ENCODE measurements at places on chromosomes 6 and 20.

- no peak for DNase-seq
Measured at GRCh38 chr6:88609983-88610382, 353.4 kb downstream of the RNGTT start.

GRCh38 chr6:40819182-40819834, 219.7 kb downstream of the UNC5CL start:
- DNase-seq = no peak

DNA sequence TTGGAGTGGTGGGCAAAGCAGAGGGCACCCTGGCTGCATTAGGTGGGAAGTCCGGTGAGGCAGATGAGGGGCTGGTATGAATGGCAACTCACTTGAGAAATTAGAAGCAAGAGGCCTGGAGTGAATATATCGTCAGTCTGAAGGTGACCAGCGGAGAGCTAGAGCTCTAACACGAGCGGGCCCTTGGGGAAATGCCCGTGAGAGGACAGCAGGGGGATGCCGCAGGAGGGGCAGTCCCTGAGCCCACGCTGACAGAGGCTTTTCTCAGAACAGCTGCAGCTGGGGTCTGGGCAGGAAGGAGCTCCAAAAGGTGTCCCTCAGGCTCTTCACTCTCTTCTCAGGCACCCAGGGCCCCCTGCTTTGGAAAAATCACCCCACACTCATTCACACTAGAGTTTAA, 32.0 kb upstream of the CD93 start:
- DNase-seq = no peak

GRCh38 chr6:11702089-11702488, 76.5 kb downstream of the ADTRP start:
- no peak for DNase-seq

- peak; percentile 35 for DNase-seq
Measured at GRCh38 chr6:33812669-33813068, 8.9 kb upstream of the MLN start.

GRCh38 chr6:28802417-28803336, 121.1 kb downstream of the TRIM27 start:
- DNase-seq = peak; percentile 72

DNA sequence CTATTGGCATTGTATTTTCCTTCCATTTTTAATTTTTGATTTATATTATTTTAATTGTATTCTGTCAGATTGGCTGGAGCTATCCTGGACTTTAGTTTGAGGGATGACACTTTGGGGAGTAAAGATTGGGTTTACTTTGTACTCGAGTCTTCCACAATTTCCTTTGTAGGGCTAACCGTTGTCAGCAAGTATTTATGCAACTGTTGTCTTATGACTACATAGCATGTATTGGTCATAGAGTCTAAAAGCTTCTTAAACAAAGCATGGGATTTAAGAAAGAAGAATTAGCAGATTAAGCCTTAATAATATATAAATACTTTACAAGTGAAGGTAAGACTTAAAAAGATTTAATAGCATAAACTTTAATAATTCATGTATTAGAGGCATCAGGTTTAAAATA, 19.6 kb downstream of the FARS2 start:
- no peak for DNase-seq

GRCh38 chr6:32081168-32081990, 27.8 kb downstream of the TNXB start:
- no peak for DNase-seq

- no peak for DNase-seq
Measured at GRCh38 chr6:150212778-150213177, 69.9 kb downstream of the PPP1R14C start.

DNA sequence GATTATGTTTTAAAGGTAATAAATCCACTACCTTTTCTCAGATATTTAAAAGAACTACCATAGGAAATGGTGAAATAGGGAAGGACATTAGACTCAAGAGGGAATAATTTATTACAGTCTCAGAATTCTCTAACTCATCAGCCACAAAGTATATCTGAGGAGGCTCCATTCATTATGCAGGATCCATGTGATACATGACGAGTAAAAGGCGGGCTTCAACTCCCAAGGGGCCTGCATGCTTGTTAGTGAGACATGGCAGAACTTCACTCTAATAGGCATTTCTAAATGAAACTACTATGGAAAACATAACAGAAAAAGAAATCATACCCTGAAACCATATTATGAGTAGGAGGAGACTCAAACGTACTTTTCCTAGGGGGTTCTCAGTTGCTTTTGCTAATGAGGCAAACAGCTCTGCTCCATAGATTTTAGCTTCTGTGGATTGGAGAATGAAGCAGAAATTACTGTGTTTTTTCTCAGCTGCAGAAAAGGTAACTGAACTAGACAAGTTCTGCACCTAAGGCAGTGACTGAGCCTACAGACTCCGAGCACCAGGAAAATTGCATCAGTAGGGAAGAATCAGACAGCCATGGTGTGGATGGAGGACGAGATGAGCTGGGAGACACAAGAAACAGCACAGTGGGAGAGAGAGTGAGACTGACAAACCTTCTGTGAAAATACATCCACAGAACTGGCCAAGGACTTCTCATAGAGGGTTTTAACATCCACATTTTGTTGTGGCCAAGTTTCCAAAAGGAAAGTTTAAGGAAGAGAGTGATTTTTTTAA, 254.6 kb upstream of the PRDM1 start:
- DNase-seq = peak; percentile 23

DNA sequence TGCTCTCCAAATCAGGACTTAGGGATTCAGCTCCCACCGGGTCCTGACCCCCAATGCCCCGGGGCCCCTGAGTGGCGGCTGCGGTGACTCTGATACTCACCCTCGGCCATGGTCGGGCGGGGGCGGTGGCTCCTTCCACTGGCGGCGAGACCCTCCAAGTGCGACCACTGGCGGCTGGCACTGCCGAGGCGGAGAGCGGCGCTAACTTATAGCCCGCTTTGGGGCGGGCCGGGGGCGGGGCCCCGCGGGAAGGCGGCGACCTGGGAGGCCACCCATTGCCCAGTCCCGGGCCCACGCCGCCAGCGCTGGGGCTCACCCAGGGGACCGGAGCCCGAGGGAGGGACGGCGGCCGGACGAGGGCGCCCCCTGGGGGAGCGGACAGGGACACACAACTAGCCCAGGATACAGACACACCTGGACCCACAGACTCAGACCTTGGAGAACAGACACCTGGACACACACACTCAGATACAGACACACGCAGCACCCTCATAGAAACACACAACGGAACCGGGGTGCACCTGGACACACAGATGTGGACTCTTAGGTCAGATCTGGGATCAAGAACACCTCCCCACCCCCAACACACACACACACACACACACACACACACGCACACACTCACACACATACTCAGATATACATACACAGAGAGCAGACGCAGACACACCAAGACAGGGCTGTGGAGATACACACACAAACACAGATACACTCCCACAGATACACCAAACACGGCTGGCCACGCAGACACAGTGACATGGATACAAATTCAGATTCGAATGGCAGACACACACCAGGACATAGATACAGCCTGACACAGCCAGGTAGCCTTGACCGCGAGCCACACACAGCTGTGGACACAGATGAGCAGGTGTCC, at the start of gene TGM2:
TGM2 (minus strand) TSS at position 182 of the 877 bp plus-strand sequence; CDS start at position 110, 72 bp downstream.
- peak; percentile 92 for DNase-seq

DNA sequence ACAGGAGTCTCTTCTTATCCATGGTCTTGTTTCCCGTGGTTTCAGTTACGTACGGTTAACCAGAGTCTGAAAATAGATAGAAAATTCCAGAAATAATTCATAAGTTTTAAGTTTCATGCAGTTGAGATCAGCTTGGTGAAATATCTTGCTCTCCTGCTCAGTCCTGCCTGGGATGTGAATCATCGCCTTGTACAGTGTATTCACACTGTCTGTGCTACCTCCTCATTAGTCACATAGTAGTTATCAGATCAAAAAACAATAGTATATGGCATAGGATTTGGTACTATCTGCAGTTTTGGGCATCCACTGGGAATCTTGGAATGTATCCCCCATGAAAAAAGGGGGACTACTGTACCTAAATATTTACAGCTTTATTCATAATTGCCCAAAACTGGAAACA, 22.7 kb upstream of the MOCS1 start:
- DNase-seq = no peak

- DNase-seq = no peak
Measured at GRCh38 chr20:56454754-56455153, 13.7 kb upstream of the RTF2 start.

DNA sequence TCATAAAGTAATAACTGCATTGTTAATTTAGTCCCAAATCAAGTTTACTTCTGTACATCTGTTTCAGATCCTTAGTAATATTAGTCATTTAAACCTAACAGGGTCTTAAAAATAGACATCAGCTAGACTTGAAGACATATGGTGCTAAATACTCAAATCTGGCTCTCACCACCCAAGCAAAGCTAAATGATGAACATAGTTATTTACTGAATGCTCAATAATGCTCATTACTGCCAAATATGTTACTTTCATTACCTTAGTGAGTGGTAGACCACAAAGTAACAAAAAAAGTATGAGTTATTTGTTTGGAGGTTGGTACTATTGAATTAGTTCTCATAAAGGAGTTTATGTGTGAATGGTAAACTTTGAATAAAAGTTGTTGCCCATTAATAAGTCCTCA, 502.1 kb downstream of the PKHD1 start:
- no peak for DNase-seq

DNA sequence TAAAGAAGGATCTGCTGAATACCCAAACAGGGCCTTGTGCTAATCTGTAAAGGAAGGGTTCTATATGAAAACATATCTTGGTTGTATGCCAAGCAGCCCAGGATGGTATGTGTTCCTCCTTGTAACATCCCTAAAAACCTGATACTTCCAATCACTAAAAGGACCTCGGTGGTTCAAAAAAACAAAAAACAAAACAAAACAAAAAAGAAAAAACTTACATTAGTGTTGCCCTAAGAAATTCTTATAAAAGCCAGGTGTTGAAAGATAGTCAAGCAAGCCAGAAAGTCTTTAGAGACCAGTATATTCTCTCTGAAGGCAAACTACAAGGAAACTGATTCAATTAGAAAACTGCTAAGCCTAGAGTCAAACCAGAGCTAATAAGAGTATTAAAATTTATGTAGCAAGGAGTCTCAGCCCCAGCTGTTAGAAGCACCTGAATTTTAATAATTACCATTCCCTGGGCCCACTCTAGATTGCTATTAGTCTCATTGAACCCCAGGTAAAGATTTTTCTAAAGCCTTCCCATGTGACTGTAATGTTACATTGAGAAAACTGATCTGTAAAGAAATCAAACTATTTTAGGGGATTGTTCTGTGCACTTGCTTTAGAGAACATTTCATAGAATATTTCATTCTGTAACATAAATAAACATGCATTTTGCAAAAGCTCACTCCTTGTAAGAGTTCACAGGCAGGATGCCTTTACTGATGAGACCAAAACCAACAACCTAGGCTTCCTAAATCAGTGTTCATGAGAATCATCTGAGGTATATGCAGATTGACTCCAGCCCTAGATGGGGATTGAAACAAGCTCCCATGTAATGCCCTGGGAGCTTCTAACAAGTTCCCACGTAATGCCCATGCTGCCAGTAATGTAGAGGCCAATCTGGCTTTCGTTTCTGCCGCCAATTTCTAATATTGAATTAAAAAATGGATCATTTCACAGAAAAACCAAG, 95.2 kb upstream of the BTN3A2 start:
- peak; percentile 20 for DNase-seq

GRCh38 chr20:6282642-6283041, 159.8 kb upstream of the FERMT1 start:
- no peak for DNase-seq

GRCh38 chr6:19824058-19824807, 12.9 kb upstream of the ID4 start:
- no peak for DNase-seq

- DNase-seq = peak; percentile 38
Measured at GRCh38 chr6:169654598-169655391, 47.0 kb downstream of the WDR27 start.

DNA sequence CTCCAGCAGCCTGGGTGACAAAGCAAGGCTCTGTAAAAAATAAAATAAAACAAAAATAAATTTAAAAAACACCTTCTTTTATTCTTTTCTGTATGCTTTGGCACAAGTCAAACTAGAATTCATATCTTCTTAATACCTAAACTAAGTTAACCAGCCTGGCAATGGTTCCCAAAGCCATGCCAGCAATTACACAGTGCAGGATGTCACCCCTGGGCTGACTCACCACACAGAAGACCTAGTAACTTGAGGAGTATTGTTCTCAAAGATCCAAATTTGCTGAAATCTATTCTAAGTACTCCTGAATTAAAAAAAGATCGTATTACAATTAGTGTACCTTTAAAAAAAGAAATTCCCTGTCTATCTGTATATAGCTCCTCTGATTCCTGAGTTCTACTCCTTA, 162.7 kb upstream of the SGK1 start:
- no peak for DNase-seq

DNA sequence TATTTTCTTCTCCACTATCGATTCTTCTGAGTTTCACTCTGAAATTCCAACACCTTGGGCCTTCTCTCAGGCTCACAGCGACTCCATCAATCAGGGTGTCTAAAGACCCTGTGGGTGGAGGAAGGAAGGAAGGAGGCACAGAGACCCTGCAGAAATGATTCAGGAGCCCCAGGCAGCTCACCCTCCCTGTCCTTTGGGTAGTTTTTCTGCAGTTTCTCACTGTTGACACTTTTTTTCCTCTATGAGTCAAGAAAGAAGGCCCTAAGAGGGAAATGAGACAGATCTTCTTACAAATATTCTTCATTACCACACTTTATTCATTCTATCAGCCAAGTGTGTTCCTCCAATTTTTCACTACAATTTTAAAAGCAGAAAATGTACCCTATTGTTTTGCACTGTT, 34.2 kb upstream of the TBXT start:
- DNase-seq = no peak

GRCh38 chr6:13672904-13673303, 38.7 kb downstream of the RANBP9 start:
- no peak for DNase-seq

DNA sequence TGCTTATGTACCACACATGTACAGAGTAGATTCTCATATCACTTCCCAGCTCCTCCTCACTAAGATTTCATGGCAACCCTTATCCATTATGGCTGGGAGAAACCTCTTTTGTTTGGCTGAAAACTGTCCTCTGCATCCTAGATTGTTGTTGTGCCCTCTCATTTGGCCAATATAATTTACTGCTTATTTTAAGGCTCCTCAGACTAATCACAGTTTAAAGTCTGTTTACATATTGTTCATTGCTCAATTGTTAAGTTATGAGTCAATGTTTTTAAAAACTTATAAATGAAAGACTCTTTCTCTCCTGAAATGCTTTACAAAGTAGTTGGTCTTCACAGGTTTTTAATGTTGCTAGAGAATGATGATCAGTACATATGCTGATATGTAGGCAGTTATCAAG, 57.3 kb downstream of the FAM83B start:
- DNase-seq = no peak

- DNase-seq = no peak
Measured at GRCh38 chr20:22214296-22214695, 370.1 kb downstream of the FOXA2 start.

GRCh38 chr20:17809362-17810061, 109.7 kb downstream of the BANF2 start:
- no peak for DNase-seq

Data from BE2C (cell line).